ENCODE measurements at places on chromosomes 11 and 22.

GRCh38 chr11:126747315-126747714 lies 253.3 kb downstream of the KIRREL3 start:
- DNase-seq: no peak

- peak; percentile 49 for DNase-seq
These were observed 16.3 kb downstream of the OR2AG2 start for GRCh38 chr11:6755303-6755952.

DNA sequence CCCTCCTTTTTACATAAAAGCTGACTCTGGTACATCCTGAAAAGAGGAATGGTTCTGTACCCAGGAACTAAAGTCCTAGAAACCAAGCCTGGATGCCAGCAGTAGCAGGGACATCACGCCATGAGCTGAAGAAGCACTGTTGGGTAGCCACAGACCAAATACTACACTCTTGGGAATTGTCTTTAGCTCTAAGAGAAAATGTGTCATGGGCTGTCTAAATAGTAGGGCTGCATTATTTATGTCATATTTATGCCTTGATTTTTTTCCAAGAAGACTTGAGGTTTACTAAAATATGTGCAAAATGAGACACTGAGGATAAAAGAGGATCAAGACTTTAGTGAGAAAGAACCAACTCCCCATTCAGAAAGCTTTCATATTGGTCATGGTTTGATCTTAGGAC lies 213.6 kb downstream of the RAB38 start:
- no peak for DNase-seq

DNA sequence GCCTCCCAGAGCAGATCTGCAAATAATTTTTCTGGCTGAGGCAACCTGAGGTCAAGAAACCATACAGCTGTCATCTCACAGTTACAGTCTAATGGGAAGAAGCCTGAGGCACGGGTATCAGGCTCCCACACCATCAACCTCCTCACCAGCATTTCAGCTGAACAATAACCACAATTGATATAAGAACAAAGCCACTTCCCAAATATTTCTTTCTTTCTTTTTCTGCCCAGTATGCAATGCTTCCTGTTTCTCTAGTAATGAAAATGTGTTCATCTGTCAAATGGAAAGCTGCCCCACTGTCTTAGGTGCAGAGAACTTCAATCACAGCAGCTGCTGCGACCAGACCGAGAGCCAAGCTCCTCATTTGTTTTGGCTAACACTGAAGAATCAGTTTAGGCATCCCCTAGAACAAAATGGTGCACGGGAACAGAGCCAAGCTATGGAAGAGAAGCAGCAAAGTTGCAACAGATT lies 108.4 kb downstream of the BLID start:
- peak; percentile 0 for DNase-seq

DNA sequence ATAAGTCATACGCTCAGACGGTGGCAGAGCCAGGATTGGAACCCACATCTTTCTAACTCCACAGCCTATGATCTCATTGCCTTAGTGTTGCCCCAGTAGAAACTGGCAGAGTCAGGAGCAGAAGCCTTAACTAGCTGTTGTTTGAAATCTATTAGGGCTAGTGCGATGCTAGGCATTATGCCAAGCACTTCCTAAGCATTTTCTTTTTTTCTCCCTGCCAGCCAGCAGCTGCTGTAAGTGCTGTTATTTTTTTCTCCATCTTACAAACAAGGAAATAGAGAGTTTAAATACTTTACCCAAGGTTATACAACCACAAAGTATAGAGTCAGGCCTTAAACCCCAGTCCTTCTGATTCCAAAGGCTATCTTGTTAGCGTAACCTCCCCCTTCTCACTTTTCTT lies 161.0 kb upstream of the SORL1-AS1 start:
- no peak for DNase-seq

- no peak for DNase-seq
These were observed 95.2 kb downstream of the ABTB2 start for GRCh38 chr11:34262531-34263081.

GRCh38 chr11:122265981-122266380 lies 150.0 kb upstream of the BLID start:
- DNase-seq: peak; percentile 4

- DNase-seq: no peak
These were observed 537 bp downstream of the EP300 start for GRCh38 chr22:41092847-41093411.

DNA sequence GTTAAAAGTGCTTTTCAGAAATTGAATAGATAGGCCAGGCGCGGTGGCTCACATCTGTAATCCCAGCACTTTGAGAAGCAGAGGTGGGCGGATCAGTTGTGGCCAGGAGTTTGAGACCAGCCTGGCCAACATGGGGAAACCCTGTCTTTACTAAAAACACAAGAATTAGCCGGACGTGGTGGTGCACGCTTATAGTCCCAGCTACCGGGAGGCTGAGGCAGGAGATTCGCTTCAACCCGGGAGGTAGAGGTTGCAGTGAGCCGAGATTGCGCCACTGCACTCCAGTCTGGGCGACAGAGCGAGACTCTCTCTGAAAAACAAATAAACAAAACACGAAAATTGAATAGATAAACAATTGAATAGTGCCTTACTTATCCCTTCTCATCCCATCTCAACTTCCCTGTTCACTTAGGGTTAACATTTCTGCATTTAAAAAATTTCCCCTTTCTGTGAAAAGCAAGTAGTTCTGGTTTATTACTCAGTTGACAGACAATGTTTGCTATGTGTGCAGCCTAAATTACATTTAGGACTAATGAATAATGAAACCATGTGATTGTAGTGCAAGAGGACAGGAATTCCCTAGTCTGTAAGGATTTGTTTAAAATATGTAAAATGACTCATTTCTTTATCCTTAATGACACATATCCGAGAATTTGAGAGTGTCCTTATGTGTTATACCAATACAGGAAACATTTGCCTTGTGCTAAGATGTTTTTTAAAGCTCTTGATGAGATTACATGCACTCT lies 6.0 kb downstream of the RNF169 start:
- DNase-seq: no peak

GRCh38 chr11:76317296-76317695 lies 63.6 kb downstream of the THAP12 start:
- no peak for DNase-seq

DNA sequence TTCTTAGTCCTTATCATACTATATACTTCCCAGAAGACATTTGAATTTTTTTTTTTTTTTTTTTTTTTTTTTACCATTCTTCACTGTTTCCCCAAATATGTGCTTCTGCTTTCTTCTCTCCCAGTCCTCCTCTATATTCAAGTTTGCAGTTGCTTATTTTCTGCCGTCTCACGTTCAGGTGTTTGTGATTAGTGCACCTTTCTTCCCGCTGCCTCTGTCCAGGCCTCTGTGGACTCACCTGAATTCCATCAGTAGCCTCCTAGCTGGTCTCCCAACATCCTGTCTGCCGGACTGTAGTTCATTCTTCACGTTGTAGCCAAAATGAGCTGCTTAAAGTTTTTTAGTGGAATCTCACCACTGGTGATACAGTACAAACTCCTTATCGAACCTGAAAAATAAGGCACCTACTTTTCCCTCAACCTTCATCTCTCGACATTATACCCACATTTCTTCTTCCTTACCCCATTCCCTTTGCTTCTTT lies 795 bp upstream of the MSANTD4 start:
- DNase-seq: no peak

DNA sequence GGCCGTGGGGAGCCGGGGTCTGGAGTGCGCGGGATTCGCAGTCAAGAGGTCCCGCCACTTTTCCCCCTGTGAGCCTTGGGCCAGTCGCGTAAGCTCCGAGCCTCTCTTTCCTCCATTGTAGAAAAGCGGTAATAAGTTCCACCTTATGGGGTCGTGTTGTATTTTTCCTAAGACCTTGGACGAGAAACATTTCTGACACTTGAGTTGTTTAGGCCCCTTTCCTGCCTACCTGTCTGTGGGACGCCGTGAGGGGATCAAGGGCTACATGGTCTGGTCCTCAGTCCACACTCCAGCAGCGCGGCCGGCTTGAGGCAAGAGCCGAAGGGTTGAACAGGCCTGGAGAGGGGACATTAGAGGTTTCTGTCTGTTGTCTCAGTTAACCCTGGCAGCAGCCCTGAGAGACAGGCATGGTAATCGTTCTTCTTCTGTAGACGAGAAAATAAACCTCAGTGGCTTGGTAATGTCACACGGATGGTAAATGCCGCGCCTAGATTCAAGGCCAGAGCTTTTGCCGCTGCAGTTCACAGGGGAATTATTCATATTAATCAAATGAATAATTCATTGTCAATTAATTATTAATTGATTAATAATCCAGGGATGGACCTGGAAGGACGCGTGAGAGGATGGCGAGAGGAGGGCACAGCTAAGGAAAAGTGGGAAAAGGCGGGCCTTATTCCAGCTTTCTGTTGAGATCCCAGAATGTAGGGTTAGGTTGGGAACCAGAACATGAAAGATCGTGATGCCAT lies 545 bp downstream of the FEN1 start:
- DNase-seq: peak; percentile 20

DNA sequence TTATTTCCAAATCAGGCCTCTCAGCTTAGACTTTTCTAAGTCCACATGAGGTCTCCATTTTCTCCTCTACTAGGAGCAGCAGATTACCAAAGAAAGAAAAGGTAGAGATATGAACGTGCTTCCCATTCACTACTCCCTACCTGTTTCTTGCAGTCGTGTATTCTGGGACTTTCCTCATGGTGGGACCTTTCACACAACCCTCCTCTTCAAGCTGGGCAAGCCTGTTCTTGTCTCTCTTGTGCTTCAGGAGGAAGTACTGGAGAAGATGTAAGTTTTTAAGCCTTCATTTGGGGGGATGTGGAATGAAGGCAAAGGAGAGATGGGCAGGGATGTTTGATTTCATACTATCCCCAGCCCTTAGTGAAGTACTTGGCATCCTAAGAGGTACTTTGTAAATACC lies 128.8 kb upstream of the SESN3 start:
- no peak for DNase-seq

GRCh38 chr11:2151500-2152257 lies 9.3 kb downstream of the INS start:
- DNase-seq: peak; percentile 83

GRCh38 chr11:127223026-127223425 lies 222.5 kb upstream of the KIRREL3 start:
- no peak for DNase-seq

DNA sequence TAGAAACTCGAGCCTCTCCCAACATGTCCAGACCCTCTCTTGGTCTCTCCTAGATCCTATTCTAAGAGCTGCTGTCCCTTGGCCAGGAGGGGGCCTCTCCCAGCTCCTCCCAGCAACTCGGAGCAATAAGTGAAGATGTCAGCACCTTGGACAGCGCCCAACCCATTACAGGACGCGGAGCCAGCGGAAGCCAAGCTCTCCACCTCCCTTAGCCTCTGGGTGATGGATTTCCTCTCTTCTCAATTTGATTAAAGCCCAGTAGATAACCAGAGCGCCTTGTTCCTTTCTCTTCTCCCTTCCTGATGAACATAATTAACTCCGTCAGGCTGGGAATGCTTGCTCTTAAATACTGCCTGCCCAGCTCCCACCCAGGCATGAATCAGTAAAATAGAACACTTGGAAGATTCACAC lies 26.2 kb upstream of the TPBGL start:
- DNase-seq: peak; percentile 41

GRCh38 chr22:22773979-22774604 lies 113.5 kb upstream of the IGLL5 start:
- no peak for DNase-seq

DNA sequence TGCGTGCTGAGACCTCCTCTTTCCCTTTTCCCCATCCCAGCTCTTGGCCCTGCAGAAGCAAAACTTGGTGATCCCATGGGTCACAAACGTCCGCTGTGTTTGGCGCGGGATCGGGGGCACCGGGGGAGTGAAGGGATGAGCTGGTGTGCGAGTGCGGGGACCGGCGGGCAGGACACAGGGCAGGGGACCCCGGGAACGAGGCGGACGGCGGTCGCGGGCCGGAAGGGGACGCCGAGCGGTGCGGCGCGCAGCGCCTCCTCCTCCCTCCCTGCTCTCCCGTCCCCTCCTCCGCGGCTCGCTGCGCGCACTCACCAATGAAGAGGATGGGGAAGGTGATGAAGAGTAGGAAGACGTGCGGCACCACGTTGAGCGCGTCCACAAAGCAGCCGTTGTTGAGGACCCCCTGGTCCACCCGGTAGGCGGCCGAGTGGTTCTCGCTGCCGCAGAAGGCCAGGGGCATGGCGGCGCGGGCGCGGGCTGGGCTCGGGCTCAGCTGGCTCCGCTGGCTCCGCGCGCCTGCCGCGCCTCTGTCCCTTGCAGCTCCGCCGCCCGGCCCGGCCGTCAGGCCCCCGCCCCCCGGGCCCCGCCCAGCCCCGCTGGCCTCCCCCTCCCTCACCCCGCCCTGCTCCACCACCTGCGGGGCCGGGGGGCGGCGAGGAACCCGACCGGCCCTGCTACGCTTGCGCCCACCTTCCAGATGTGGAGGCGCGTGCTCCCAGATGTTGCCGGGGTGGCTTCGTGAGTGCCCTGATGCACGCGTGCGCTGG lies at the start of gene ABCC8:
TSS of gene ABCC8 (minus strand) at position 529 of the 767 bp plus-strand sequence. CDS start at position 460, 69 bp downstream.
- DNase-seq: peak; percentile 49

GRCh38 chr11:47987310-47987709 lies 7.0 kb downstream of the PTPRJ start:
- no peak for DNase-seq

GRCh38 chr11:65026810-65027209 lies 429 bp upstream of the SNX15 start:
- no peak for DNase-seq

- DNase-seq: no peak
These were observed 22.3 kb upstream of the HTR3A start for GRCh38 chr11:113952588-113952987.

DNA sequence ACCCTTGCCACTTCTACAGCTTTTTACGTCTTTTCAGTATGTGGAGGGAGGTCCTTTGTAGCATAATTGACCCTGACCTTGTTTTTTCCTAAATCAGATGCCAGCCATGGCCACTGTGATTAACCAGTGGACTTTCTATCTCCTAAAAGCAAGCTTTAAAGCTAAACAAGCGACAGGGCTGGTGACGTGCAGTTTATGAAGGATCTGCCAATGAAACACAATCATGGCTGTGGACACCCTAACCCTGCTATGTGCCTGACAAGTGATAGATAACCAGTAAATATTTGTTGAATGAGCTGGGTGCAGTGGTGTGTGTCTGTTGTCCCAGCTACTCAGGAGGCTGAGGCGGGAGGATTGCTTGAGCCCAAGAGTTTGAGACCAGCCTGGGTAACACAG lies 64.2 kb downstream of the LIF start:
- DNase-seq: no peak

GRCh38 chr22:48436201-48436931 lies 1391.3 kb downstream of the BRD1 start:
- no peak for DNase-seq

GRCh38 chr11:120334894-120335462 lies 1.2 kb upstream of the ARHGEF12 start:
- DNase-seq: peak; percentile 91

DNA sequence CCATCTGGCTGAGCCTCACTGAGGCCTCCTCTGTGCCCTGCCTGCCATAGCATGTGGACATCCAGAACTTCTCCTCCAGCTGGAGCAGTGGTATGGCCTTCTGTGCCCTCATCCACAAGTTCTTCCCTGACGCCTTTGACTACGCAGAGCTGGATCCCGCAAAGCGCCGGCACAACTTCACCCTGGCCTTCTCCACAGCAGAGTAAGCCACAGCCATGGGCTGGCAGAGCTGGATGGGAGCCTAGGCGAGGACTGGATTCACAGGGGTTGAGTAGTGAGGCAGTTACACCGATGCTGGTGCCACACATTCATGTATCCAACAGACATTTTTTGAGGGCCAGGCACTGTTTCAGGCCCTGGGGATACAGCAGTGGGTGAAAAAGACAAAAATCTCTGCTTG lies 9.1 kb downstream of the SMTNL1 start:
- DNase-seq: no peak

All from cerebellar cortex (tissue), 1 donor.